ENCODE measurements at places on chromosomes 16 and 17. TPM values are rescaled to one million over a fixed set of nuclear protein-coding genes. Genes with fewer than 3 reads are reported as not detected.

Gene RASL10B
- total RNA-seq: 2.4 TPM

Gene PPY
- total RNA-seq: not detected

Gene CCL8
- total RNA-seq: not detected

DNA sequence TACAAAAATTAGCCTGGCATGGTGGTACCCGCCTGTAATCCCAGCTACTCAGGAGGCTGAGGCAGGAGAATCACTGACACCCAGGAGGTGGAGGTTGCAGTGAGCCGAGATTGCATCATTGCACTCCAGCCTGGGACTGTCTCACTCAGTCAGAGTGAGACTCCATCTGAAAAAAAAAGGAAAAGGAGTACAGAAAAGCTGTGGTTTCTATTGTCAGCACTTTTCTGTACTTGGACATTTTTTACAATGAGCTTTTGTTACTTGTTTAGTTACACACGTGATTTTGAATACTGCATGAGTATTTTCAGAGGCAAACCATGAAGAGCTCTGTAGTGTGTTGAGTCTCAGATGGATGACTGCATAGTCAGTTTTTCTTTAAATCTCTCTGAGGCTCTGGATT is 26.3 kb downstream of the ZC3H18 start:
- DNase-seq: no peak

DNA sequence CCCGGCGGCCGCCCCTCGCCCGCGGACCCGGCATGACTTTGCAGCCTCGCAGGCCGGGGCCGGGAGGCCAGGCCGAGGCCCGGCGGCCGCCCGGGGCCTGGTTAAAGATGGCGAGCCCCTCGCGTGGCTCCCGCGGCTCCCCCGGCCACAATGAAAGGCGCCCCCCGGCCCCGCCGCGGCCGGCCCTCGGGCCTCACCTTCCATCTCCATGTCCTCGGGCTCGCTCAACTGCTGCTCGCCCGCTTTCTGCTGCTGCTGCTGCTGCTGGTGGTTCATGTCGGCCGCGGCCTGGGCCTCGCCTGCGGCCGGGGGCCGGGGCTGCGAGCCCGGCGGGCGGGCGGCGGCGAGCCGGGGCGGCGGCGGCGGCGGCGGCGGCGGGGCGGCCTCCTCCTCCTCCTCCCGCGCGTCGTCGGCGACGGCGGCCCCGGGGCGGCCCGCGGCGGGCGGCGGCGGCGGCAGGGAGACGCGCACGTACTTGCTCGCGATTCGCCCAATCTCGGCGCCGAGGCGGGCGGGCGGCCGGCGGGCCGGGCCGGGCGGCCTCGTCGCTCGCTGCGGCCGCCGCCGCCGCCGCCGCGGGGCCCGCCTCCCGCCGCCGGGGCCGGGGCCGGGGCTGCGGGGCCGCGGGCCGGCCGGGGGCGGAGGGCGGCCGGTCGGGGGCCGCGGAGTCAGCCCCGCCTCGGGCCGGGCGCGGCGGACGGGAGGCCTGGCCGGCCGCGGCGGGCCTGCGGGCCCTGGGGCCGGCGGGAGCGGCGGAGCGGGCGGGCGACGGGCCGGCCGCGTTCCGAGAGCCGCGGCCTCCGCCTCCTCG is 491 bp downstream of the USP7 start:
- DNase-seq: peak; percentile 15

GRCh38 chr16:49446805-49447204 is 73.2 kb downstream of the C16orf78 start:
- no peak for DNase-seq

GRCh38 chr17:35129154-35129972 is 7.9 kb downstream of the FNDC8 start:
- DNase-seq: no peak

GRCh38 chr17:72423286-72423589 is 302.4 kb downstream of the SOX9 start:
- no peak for DNase-seq

Gene BRIP1
- total RNA-seq: 0.54 TPM

Gene PRR15L
- 105 TPM for total RNA-seq

Gene KRTAP3-1
- total RNA-seq: not detected

Gene SLC16A11
- total RNA-seq: 2.1 TPM

- no peak for DNase-seq
These were observed 205.3 kb upstream of the TNRC6C start for GRCh38 chr17:77753246-77753645.

DNA sequence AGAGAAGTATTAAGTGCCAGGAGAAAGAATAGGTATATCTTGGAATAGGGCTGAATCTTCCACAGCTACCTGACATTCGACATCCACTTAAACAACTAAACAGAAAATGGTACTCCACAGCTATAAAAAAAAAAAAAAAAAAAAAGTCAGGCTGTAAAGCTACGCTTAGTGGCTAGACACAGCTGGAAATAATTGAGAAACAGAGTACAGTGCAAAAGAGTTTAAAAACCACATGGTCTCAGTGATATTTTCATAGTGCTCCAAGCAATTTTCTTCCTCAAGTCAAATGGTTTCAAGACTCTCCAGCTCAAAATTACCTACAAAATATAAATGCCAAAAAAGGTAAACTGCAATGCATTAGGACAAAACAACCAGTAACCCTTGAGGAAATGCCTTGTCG is 607.1 kb downstream of the KCNJ2 start:
- no peak for DNase-seq

All from kidney (tissue), 22 donors.